ENCODE measurements at places on chromosomes 5 and 9. TPM values are rescaled to one million over a fixed set of nuclear protein-coding genes. Genes with fewer than 3 reads are reported as not detected.

CAMK4 gene
- 28.0 TPM for total RNA-seq

FNIP1 gene
- total RNA-seq, result 25.7 TPM

IL17B gene
- not detected for total RNA-seq

NPDC1 gene
- 31.5 TPM for total RNA-seq

VCAN gene
- total RNA-seq, result 7.5 TPM

SLC6A19 gene
- total RNA-seq, result not detected

DNA sequence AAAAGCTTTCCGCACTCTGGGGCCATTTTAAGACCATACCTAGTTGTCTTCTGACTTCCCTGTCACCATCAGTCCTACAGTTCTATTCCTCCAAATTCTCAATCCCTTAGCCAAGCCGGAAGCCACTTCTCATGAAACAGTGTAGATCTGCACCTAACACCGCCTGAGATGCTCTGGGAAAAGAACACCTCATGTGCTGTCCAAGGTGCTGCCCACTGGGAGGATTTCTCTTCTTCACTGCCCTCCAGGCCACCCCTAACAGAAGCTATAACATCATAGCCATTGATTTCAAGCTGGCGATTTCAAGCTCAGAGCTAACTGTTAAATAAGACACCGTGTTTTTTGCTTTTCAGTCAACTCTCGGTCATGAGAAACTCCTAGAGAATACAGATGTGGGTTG is 559.3 kb downstream of the CCDC171 start:
- no peak for DNase-seq

GRCh38 chr9:136093995-136094881 is 851 bp downstream of the NACC2 start:
- DNase-seq, result no peak

DNA sequence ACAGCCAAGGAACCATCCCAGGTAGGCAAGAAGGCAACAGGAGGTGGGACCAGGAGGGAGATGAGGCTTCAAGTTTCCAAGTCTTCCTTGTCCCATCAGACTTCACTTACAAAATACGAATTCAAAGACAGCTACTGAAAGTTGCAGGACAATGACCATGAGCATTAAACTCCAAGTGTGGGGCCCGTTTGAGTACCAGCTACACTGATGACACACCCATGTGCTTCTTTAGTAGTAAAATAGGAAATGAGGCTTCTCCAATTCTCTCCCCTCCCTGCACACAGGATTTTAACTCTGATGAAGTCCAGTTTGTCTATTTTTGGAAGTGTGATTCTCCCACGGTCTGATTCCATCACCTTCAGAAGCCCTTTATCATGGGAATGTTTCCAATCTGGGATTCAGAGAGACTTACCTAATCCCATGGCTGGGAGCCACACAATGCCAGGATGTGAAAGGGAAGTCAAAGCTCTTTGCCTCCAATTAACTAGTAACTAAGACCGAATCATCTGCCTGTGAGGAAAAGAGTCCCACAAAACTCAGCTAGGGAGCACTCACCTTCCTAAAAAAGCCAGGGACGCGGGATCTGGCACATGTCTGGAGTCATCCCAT is 222.8 kb upstream of the MSX2 start:
- peak; percentile 56 for DNase-seq

GRCh38 chr5:157384971-157385709 is 74.9 kb upstream of the NIPAL4 start:
- peak; percentile 87 for DNase-seq

GRCh38 chr9:111925784-111926183 is 29.2 kb downstream of the UGCG start:
- no peak for DNase-seq

- no peak for DNase-seq
Measured at GRCh38 chr5:87909382-87909781, 359.3 kb downstream of the TMEM161B start.

DNA sequence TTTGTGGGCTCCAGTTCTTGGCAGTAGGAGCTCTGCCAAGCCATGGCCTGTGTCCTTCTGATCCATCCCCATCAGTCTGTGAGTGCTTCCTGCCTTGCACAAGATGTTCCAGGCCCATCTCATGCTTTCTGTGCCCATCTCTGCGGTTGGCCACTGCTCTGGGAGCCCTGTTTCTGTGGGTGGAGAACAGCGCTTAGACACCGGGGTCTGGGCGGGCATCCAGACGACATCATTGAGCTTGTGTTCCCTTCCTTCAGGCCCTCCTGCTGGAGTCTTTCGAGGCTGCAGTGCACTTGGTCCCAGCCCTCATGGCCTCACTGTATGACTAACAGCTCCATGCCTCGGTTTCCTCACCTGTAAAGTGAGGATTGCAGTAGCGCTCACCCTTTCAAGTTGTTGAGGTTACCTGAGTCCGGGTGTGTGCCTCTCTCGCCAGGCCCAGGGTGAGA is 14.9 kb upstream of the CARD19 start:
- DNase-seq, result no peak

DNA sequence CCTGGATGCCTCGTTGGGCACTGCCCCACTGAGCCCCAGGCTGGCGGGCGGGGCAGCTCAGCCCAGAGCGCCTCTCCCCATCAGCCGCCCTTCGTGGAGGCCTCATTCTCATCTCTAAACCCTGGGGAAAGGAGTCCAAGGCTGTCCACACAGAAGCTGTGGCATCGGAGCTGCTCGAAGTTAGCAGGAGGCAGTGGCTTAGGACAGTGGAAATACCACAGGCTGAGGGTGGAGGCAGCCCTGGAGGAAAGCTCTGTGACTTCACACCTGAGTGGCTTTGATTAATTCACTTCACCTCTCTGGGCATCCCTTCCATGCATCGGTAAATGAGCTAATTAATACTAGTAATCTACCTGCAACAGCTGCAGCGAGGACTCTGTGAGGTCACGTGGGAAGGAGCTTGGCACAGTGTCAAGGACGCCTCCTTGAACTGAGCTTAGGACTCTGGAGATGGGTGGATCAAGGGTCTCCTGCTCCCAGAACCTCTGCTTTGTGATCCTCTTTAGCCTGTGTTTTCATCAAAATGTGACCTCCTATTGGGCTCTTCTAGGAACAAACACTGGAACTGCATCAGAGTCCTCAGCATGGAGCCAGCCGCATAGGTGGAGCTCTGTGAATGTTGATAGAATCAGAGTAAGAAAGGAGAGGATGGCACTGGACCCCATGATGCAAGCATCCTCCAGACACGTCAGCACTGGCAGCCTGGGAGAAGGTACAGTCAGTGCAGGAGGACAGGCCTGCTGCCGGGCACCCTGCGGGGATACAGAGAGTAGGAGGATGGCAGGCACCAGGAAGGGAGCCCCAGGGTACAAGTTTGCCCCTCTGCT is 842 bp upstream of the ANGPTL2 start:
- DNase-seq, result no peak

GRCh38 chr9:95061916-95062595 is 255.5 kb downstream of the FANCC start:
- DNase-seq, result no peak

DNA sequence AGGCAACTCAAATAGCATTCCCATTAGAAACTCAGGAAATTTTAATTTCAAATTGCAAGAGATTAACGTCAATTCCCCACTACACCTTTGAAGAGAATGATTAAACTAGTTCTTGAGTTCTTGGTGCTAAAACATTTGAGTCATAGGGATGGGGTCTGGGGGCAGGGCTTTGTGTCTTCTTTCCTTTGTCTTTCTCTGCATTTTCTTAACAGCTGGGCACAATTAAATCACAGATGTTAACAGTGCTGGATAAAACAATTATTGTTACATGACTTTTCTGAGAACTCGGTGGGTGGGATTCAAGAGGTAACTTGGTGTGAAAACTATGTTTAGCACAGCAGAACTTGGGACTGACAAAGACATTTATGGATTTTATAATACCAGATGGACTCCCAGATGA is 351.9 kb upstream of the TNC start:
- DNase-seq, result no peak

DNA sequence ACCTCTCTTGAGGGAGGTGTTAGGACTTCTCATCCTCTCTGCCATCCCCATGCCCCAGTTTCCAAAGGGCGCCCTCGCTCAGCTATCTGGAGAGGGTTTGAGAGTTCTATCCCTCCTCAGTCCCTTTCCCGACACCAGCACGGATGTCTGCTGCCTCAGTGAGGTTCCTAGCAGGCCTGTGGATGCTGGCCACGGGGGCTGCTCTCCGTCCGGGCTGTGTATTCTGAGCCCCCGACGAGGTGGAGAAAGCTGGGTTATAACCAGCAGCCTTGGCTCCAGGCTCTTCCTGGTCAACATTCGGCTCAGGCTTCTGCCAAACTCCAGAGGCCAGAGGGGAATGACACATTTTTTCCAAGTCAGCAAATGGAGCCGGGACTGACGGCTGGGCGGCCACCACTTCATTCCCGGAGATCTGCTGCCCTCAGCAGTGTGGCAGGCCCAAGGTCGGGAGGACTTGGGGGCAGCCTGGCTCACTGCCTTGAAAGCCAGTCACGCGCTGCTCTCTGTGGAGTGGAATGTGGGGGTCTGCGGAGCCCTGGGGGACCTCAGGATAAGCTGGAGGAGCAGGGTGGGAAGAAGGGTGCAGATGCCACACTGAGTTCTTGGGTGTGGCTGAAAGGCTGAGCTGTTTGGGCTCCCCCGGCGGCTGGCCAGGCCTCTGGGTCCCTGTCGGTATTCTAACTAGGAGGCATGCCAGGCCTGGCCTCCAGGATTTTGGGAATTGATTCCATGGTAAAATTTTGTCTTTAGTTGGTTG is 27.4 kb downstream of the PTPA start:
- DNase-seq, result peak; percentile 24

- DNase-seq, result peak; percentile 15
Measured at GRCh38 chr5:7464182-7464581, 68.2 kb downstream of the ADCY2 start.

GRCh38 chr9:26412446-26412845 is 480.2 kb downstream of the CAAP1 start:
- no peak for DNase-seq

DNA sequence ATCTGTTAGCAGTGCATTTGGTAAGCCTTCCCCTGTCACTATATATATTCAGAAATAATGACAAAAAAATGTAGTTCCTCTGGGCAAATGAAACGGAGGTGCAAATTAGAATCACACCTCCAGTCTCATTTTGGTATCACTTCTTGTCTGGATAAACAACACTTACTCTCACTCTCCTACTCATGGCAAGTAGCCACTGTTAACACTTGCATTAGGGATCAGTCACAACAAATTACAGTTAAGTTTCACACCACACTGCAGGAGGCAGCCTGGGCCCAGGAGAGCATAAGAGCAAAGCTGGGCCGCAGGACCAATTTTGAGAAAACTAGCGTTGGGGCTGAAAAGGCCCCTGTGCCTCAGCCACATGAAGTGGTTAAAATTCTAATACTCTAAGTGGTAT is 161.0 kb downstream of the ELAVL2 start:
- no peak for DNase-seq

GRCh38 chr5:1493941-1494340 is 29.8 kb downstream of the LPCAT1 start:
- DNase-seq, result no peak

DNA sequence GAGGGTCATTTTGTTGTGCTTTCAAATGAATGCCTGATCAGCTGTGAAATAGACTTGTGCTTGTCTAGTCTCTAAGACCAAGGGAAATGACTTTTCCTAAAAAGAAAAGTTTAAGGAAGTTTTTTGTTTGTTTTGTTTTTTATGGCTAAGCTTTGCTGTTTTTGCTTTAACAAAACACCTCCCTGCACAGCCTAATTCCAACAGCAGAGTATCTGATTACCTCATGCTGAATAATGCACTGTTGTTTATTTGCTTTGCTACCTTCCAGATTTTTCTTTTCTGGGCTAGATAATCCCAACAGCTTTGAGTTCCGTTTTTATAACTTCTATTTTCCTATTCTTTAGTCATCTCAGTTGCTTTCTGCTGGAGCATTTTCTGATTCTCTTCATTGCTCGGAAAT is 95.8 kb downstream of the AOPEP start:
- no peak for DNase-seq

GRCh38 chr5:61280761-61281427 is 51.2 kb upstream of the ZSWIM6 start:
- peak; percentile 47 for DNase-seq

GRCh38 chr5:171707442-171707792 is 78.2 kb upstream of the SMIM23 start:
- DNase-seq, result no peak

GRCh38 chr5:82347201-82347865 is 69.2 kb upstream of the RPS23 start:
- peak; percentile 40 for DNase-seq

- peak; percentile 47 for DNase-seq
Measured at GRCh38 chr5:169302491-169303118, 1.7 kb upstream of the SLIT3 start.

DNA sequence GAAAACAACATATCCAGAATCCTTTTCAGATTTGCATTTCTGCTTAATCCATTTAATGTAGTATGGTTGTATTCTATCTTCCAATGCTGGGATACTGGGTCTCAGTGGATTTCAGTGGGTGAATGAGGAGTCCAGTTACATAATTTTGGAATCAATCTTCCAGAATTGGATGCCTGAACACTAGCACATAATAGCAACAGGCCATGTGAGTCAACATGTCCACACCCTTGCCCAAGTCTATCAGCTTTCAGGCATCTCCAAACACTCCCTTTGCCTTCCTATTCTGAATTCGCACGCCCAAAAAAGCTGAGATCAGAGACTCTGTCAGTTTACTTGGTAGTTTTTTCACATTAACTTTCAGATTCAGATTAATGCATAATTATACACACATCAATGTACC is 202.6 kb downstream of the TSSK1B start:
- no peak for DNase-seq

DNA sequence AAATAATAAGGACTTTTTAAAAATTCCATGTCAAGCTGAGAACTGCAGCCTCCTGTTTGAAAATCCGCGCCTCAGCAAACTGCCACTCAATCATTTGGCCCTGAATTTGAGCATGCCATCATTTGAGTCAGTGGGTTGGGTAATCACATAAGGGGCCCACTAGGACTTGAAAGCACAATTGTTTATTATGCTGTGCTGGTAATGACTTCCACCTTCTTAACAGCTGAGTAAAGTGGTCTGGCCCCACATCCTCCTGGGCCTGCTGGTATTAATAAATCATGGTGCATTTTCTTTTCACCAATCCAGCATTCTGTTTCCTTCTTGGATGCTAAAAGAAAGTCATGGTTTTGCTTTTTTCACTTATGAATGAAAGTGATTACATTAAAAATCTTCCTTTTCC is 103.0 kb upstream of the CTSL start:
- DNase-seq, result no peak

Measured in HT1080 (cell line).